ENCODE measurements at places on chromosomes 6 and 20. TPM values are rescaled to one million over a fixed set of nuclear protein-coding genes. Genes with fewer than 3 reads are reported as not detected.

Gene JPH2
- 6.7 TPM for total RNA-seq

Gene TOX2
- total RNA-seq = 7.9 TPM

Gene HLA-DOA
- total RNA-seq = not detected

DNA sequence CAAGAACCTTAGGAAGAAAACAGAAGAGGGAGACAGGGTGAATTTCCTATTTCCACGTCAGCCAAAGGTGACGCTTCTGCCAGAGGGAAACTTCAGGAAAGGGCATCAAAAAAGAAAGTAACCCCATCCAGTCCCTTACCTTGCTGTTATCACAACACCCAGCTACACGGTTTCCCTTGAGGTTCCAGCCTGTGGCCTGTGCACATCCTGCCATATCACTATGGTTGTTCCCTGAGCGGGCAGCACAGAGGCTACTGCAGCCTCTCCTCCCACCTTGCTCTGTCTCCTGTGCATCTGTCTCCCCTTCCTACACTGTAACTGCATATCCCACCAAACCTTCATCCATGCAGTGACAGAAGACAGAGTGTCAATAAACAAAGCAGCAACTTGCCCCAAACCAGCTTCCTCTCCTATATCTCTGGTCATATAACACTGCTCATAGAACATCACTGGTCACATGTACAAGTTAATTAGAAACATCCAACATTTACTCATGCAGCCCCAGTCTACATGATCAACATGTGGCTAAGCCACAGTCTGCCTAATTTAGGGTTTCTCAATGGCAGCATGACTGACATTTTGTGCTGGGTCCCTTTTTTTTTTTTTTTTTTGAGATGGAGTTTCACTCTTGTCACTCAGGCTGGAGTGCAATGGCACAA, 54.7 kb downstream of the GFOD1 start:
- no peaks in the 10 kb centered on the region for H3K4me1 ChIP-seq
- H3K36me3 ChIP-seq = no peaks in the 10 kb centered on the region
- H3K4me3 ChIP-seq = no peak overlapping the region

GRCh38 chr6:131212913-131213312, 77.6 kb downstream of the AKAP7 start:
- H3K4me3 ChIP-seq = no peak overlapping the region
- H3K36me3 ChIP-seq = no peaks in the 10 kb centered on the region

GRCh38 chr6:149433881-149434280, 33.8 kb downstream of the SUMO4 start:
- no peak for DNase-seq
- H3K27ac ChIP-seq = no peak overlapping the region
- 0 out of 2 replicates have a peak, but pooled peaks cover 2% of the 10 kb centered on the region for H3K4me1 ChIP-seq
- H3K4me3 ChIP-seq = no peak overlapping the region
- no peaks in the 10 kb centered on the region for H3K36me3 ChIP-seq

All from SJCRH30 (cell line).